CD4-positive, alpha-beta T cell treated with Interleukin-21 for 1 hour (primary cell): ENCODE measurements at places on chromosomes 7 and 10.

DNA sequence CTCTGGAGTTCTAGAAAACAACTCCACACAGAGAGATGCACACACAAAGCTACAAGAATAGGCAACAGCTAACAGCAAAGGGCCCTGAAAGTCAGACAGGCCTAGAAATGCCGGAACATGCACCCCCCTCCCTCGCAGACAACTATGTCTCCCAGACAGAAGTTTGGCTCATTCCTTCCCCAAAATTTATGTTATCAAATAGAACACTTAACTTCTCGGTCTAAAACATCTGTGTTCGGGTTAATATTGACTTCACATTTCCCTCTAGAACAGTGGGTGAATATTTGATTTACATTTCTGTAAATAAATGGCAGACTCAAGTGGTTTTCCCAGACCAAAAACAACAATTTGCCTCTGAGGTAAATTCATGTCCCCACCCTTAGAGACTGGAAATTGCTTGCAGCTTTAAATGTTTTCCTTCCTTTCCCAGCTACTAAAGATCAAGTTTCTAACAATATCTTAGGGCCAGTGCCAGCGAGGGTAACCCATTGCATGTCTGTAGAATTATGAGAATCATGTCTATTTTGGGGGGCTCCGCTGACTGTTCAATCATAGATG, 92.5 kb upstream of the INHBA start:
- no peak for DNase-seq

GRCh38 chr7:127591189-127591588, 2.3 kb upstream of the FSCN3 start:
- no peak for DNase-seq

- no peak for DNase-seq
Observed at GRCh38 chr7:26614503-26614902, 249.9 kb downstream of the SKAP2 start.

DNA sequence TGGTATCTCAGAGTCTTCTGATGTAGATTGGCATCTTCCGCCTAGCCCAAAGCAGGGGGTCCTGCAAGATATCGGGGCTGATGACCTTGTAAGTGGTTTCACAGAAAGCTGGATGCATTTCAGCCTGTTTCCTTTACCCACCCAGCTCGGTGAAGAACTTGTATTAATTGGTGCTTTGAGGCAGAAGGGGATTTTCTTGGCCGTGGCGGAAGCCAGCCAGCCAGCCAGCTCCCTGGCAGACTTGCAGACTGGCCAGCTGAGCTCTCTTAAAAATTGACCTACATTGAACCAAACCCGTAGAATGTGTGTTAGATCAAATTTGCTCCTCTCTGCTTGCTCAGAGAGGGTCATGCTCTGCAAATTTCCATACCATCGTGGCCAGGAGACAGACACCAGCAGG, 218.4 kb downstream of the ADAM12 start:
- DNase-seq, result no peak

GRCh38 chr10:129605986-129606518, 139.0 kb downstream of the MGMT start:
- DNase-seq, result no peak

DNA sequence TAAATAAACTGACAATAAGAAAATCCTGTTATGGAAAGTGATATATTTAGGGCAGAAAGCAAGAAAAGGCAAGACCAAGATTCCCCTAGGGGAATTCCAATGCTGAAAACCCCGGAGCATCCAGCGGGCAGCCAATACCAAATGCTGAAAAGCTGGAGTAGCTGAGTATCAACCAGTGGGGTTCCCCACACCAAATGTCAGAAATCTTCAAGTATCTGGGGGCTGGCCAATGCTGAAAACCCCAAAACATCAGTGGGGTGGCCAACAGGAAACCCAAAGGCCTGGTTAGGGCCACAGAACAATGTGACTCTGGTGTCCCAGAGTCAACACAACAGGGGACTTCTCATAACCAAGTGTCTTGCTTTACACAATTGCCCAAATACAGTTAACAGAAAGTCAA, 271.8 kb upstream of the CACNA2D1 start:
- no peak for DNase-seq

GRCh38 chr10:71547876-71548846, 151.4 kb downstream of the CDH23 start:
- DNase-seq, result no peak

- DNase-seq, result no peak
Observed at GRCh38 chr10:48993627-48994026, 54.0 kb upstream of the LRRC18 start.
